ENCODE measurements at places on chromosomes 16 and 17. TPM values are rescaled to one million over a fixed set of nuclear protein-coding genes. Genes with fewer than 3 reads are reported as not detected.

DNA sequence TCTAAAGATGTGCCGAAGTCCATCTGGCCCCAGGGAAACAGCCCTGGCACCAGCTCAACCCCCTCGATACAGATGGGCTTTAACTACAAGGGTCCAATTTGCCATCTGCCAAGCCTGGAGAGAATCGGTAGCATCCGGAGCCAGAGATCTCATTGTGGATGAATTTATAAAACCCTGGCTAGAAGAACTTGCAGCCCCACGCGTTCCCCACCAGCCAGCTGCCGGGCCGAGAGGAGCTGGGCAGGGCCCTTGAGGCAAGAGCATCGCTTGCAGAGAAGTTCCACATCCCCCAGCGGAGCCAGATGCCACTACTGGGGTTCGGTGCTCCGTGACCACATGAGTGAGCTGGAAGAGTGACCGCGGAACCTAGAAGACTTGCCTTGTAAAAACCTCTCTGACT lies 65.3 kb upstream of the NOL11 start:
- no peak for DNase-seq

The ZNF597 gene
- total RNA-seq, result 2.2 TPM

The BCKDK gene
- 10.0 TPM for total RNA-seq

The ANKRD40CL gene
- total RNA-seq, result not detected

GRCh38 chr16:68286153-68287074 lies 22.1 kb downstream of the SLC7A6 start:
- DNase-seq, result peak; percentile 41

The CACNG5 gene
- not detected for total RNA-seq

DNA sequence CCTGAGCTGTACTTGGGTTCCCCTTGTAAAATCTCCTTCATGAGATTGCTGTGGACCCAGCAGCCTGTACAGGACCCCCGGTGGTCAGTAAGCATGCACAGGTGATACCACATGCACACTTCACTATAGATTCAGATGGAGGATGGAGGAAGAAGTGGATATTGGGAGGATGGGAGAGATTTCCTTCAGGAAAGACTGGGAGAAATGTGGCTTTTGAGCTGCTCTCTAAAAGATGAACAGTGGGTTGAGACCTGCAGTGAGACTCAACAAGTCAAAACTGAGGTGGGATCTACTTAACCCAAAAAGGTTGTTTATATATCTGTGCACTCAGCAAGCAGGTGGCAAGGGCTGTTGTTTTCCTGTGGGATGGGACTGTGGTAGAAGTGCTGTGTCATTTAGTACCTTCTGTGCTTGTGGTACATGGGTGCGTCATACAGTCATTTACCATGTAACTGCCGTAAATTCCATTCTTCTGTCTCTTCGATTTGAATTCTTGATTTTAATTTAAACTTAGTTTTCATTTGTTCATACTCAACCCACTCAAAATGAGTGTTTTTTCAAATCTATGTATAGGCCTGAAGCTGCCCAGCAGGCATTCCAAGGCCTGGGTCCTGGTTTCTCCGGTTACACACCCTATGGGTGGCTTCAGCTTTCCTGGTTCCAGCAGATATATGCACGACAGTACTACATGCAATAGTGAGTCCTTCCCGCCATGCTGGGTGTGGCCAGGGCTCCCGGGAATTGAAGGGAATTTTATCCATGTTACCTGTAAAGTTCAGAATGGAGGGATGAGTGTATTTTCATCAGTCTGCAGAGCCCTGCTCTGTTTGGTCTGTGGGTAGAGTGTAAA lies 6.9 kb downstream of the HERPUD1 start:
- DNase-seq, result no peak

- no peak for DNase-seq
Observed at GRCh38 chr17:29565643-29566472, 979 bp downstream of the ABHD15 start.

The TEKT5 gene
- total RNA-seq, result not detected

DNA sequence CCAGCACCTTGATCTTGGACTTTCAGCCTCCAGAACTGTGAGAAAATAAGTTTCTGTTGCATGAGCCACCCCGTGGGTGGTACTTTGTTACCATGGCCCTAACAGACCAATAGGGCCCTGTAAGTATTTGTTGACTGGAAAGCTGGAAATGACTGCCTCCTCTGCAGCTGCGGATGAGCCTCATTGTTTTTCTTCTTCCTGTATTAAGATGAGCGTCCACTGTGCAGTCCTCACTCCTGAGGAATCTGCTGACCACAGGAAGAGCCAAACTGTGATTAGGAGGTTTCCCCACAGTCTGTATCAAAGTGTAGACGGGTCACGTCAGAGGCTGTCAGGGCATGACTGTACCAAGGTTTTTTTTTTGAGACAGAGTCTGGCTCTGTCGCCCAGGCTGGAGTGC lies 12.2 kb upstream of the AKTIP start:
- peak; percentile 85 for DNase-seq

DNA sequence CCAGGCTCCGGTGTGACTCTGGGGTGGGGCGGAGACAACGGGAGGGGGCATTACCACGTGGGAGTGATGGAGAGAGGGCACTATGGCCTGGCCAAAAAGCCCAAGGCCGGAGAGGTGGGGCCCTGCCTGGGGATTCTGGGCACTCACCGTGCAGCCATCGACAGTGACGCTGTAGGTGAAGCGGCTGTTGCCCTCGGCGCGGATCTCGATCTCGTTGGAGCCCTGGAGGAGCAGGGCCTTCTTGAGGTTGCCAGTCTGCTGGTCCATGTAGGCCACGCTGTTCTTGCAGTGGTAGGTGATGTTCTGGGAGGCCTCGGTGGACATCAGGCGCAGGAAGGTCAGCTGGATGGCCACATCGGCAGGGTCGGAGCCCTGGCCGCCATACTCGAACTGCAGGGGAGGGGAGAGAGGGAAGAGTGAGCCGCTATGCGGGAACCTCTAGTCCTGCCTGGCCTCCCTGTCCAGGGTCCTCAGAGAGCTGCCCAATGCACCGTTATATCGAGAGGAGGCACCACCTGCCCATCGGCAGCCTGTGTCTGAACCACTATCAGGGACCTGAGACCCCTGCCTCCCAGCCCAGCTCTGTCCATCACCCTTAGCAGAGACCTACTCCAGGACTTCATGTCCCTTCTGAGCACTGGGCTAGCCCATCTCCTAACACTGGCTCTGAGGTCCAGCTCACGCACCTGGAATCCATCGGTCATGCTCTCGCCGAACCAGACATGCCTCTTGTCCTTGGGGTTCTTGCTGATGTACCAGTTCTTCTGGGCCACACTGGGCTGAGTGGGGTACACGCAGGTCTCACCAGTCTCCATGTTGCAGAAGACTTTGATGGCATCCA lies 15.6 kb downstream of the COL1A1 start:
- no peak for DNase-seq

The CDRT15 gene
- total RNA-seq, result not detected

The EPN3 gene
- total RNA-seq, result not detected

- no peak for DNase-seq
Observed at GRCh38 chr16:27214084-27214961, 11.0 kb downstream of the KDM8 start.

The CCL5 gene
- 0.20 TPM for total RNA-seq

The ODAD4 gene
- total RNA-seq, result under 0.01 TPM

GRCh38 chr17:65811043-65811442 lies 249.6 kb upstream of the AXIN2 start:
- DNase-seq, result no peak

DNA sequence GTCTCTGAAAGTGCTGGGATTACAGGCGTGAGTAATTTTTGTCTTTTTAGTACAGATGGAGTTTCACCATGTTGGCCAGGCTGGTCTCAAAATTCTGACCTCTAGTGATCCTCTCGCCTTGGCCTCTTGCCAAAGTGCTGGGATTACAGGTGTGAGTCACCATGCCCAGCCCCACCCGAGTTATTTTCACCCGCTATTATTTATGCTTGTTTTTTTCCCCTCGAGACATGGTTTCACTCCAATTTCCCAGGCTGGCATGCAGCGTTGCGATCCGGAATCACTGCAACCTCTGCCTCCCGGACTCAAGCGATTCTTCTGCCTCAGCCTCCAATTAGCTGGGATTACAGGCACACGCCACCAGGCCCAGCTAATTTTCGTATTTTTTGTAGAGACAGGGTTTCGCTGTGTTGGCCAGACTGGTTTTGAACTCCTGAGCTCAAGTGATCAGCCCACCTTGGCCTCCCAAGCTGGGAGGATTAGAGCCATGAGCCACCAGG lies 9.2 kb downstream of the RPL23 start:
- peak; percentile 19 for DNase-seq
